HepG2 (cell line): ENCODE measurements at places on chromosomes 1 and 21. TPM values are rescaled to one million over a fixed set of nuclear protein-coding genes. Genes with fewer than 3 reads are reported as not detected.
A peak's percentile ranks its signal among the peaks of the same experiment; 100 is the strongest.

Gene TRIM17
- total RNA-seq: 0.64 TPM in 1 of 2 replicates, not detected in the other

Gene ATP1A4
- not detected in 2 replicates for total RNA-seq

Gene FAAH
- total RNA-seq: 1.5 and 11.0 TPM in 2 replicates

Gene UBXN10
- 0.04 TPM in 1 of 2 replicates, not detected in the other for total RNA-seq

Gene IL20
- not detected in 2 replicates for total RNA-seq

Gene FUCA1
- 14.9 and 33.6 TPM in 2 replicates for total RNA-seq

Gene CELA3A
- total RNA-seq: not detected in 2 replicates

GRCh38 chr1:30753660-30754123 lies 3.9 kb downstream of the LAPTM5 start:
- DNase-seq: no peak
- H3K4me1 ChIP-seq: peaks cover 28% of the 10 kb centered on the region
- H3K4me3 ChIP-seq: no peak overlapping the region
- H3K27me3 ChIP-seq: no peaks in the 10 kb centered on the region
- no peaks in the 10 kb centered on the region for H3K36me3 ChIP-seq

GRCh38 chr1:26419494-26419893 lies 8.9 kb downstream of the LIN28A start:
- H3K27me3 ChIP-seq: no peaks in the 10 kb centered on the region
- no peaks in the 10 kb centered on the region for H3K4me1 ChIP-seq
- no peaks in the 10 kb centered on the region for H3K36me3 ChIP-seq
- H3K27ac ChIP-seq: no peak overlapping the region

GRCh38 chr1:40694353-40694874 lies 2.9 kb downstream of the NFYC start:
- 0 out of 3 replicates have a peak, but pooled peaks cover 4% of the 10 kb centered on the region for H3K36me3 ChIP-seq
- H3K4me3 ChIP-seq: no peak overlapping the region
- peaks cover 62% of the 10 kb centered on the region for H3K4me1 ChIP-seq
- H3K27ac ChIP-seq: no peak overlapping the region

DNA sequence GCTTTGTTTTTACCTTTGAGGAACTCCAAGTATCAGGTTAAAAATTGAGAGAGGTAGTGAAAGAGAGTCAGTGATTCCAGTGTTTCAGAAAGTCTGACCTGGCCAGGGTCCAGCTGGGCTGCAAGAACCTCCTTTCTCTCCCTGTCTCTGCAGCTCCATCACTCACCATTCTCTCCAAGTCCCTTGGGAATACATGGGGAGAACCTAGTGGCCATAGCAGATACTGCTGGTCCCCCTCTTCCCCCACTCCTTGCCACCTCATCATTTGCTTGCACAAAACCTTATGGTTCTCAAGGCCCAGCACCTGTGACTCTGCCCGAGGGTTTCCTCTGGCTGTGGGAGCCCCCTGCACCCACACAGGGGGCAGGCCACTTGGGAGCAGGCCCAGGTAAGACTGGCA lies 279.5 kb downstream of the KIF26B start:
- H3K4me3 ChIP-seq: no peak overlapping the region
- no peak for DNase-seq
- H3K36me3 ChIP-seq: no peaks in the 10 kb centered on the region
- no peak overlapping the region for H3K27ac ChIP-seq
- no peaks in the 10 kb centered on the region for H3K4me1 ChIP-seq
- H3K27me3 ChIP-seq: no peaks in the 10 kb centered on the region

GRCh38 chr1:6859415-6860343 lies 74.4 kb downstream of the CAMTA1 start:
- H3K4me3 ChIP-seq: no peak overlapping the region
- H3K4me1 ChIP-seq: peaks cover 14% of the 10 kb centered on the region
- no peaks in the 10 kb centered on the region for H3K27me3 ChIP-seq
- H3K36me3 ChIP-seq: no peaks in the 10 kb centered on the region

DNA sequence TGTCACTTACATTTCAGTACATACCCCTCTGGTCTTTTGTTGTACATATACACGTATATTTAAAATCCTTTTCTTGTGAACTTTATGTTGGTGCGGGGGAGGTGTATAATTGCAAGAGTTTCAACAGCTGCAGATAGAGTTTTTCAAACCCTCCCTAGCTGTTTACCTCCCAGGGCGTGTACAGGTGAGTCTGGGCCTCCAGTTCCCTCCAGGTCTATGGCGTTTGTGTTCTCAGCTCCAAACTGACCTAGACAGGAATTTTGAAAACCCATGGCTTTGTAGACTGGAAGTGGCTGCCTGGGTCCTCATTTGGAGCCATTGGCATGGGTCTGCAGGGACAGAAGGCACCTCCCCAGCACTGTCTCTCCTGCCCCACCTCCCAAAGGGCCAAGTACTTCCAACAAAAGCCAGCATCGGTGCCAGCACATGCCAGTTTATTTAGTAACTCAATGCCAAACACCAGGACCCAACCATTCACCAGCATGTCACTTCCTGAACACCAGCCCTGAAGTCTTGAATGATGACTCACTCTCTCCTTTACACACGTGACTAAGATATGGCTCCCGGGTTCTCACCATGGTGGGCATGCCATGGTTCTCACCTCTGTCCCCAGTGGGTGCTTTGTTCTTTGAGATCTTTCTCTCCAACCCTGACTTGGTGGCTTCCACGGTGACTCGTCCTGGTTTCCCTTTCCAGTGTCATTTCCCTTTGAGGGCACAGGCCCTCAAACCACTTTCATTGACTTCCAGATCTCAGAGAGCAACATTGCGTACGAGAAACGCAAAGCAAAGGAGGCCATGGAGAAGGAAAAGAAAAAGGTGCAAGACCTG lies 57.3 kb upstream of the EFHD2 start:
- DNase-seq: peak; percentile 80
- no peak overlapping the region for H3K4me3 ChIP-seq
- no peaks in the 10 kb centered on the region for H3K27me3 ChIP-seq
- peaks cover 70% of the 10 kb centered on the region for H3K4me1 ChIP-seq

DNA sequence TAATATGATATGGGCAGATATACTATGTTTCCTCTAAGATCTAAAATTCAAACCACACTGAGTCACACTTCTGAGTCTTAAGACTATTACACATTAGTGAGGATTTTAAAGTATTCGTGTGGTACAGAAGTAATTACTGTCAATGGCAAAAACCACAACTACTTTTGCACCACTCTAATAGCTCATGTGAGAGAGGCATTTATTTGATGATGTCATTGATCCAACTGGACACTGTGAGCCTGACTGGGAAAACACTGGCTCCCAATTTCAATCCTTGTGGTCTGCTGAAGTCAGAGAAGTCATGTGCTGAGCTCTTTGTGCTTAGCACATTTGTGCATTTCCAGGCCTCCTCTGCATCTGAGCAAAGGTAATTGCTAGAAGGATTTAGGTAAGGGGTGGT lies 377.8 kb downstream of the USH2A start:
- no peak overlapping the region for H3K27ac ChIP-seq
- H3K4me3 ChIP-seq: no peak overlapping the region
- no peaks in the 10 kb centered on the region for H3K4me1 ChIP-seq

DNA sequence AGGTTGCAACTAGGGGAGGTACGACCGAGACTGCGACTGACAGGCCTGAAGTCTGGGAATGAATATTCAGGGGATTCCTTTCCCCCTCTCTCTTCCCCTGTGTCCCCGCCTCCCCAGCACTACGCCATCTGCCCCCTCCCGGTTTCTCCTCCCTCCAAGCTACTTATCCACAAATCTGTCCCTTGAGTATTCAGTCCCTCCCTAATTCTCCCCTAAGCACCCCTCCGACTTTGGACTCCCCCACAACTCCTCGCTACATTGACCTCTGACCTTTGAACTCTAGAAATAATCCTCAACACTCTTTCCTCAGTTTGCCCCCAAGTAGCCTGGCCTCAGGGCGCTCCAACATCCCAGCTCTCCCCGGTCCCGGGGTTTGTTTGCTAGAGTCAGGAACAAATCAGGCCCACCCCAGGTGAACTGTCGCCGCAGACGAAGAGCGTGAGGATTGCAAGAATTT lies 393 bp downstream of the LYSMD1 start:
- no peaks in the 10 kb centered on the region for H3K27me3 ChIP-seq
- H3K4me1 ChIP-seq: peaks cover 25% of the 10 kb centered on the region
- peaks cover 13% of the 10 kb centered on the region for H3K36me3 ChIP-seq
- peak overlapping the region; percentile 93 for H3K4me3 ChIP-seq
- H3K27ac ChIP-seq: peak overlapping the region; percentile 85
- DNase-seq: peak; percentile 19

- no peaks in the 10 kb centered on the region for H3K36me3 ChIP-seq
- DNase-seq: no peak
- H3K4me1 ChIP-seq: peaks cover 54% of the 10 kb centered on the region
- H3K4me3 ChIP-seq: no peak overlapping the region
- no peak overlapping the region for H3K27ac ChIP-seq
Observed at GRCh38 chr1:223716302-223716862, 4.0 kb downstream of the CAPN2 start.

DNA sequence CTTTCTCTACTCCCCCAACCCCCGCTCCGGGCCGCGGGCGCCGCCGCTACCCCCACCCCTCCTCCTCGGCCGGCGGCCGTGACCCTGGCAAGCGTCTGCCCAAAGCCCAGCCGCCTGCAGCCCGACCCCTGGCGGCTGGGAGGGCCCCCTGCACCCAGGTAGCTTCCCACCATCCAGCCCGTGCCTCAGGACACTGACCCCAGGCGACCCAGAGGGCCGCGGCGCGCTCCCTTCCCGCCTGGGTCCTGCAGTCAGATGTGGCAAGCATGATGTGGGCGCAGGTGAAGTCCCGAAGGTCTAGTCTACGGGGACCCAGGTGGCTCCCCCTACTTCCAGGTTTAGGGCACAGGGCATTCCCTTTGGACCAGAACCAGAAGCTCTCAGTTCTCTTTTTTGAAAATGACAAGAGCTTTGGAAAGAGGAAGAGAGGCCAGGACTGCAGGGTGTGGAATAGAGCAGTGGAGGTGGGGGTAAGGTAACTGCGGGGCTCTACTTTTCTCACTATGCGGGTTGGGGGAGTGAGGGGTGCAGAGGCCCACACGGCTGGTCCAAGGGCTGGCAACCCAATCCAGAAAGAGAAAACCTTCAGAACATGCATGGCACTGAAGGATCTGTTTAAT lies at the start of gene DENND4B:
TSS of gene DENND4B (minus strand) at position 97 of the 620 bp plus-strand sequence. CDS start 2,344 bp downstream, outside the sequence.
- DNase-seq: peak; percentile 75
- H3K4me3 ChIP-seq: peak within 1 kb of the TSS; percentile 71
- no peaks in the 10 kb centered on the region for H3K27me3 ChIP-seq
- peak within 1 kb of the TSS; percentile 71 for H3K27ac ChIP-seq
- H3K4me1 ChIP-seq: peaks cover 40% of the 10 kb centered on the region

GRCh38 chr1:230713915-230714764 lies at the start of gene AGT:
TSS of gene AGT (minus strand) at chr1:230714122. CDS start at chr1:230710823, 3,299 bp downstream.
- H3K36me3 ChIP-seq: peaks cover 19% of the 10 kb centered on the region
- DNase-seq: peak; percentile 95
- H3K27ac ChIP-seq: peak within 1 kb of the TSS; percentile 93
- peak within 1 kb of the TSS; percentile 83 for H3K4me3 ChIP-seq
- H3K27me3 ChIP-seq: peaks cover 2% of the 10 kb centered on the region; the same call in 1 of the 3 replicates

DNA sequence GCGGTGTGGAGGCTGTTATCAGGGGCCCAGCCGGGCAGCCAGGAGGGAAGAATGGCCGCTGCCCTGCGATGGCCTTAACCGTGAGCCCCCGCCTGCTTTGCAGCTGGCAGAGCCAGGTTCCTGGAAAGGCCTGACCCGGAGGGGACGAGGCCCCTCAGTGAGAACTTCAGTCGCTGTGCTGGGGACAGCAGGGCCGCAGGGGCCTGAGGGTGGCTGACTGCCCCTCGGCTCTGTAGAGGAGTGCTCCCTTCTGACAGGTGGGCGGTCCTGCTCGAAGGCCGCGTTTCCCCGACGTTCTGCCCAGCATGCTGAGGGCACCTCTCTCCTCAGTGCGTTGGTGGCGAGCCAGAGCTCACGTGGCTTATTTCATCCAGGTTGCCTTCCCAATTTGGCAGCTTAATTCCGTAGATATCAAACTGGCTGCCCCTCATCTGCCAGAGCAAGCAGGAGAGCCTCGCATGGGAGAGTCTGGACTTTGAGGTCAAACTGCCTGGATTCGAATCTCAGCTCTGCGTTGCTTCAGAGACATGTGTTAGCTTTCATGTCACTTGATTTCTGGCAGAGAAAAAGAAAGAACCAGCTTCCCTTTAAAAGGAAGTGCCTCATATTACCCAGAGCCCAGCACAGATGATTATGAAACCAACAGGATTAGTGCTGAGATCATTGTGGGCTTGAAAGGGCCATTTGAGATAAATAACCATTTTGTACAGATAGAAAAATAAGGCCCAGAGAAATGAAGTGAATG lies 239.8 kb downstream of the SDCCAG8 start:
- no peaks in the 10 kb centered on the region for H3K27me3 ChIP-seq
- H3K36me3 ChIP-seq: no peaks in the 10 kb centered on the region
- no peak for DNase-seq
- no peak overlapping the region for H3K27ac ChIP-seq

- H3K36me3 ChIP-seq: no peaks in the 10 kb centered on the region
- no peak overlapping the region for H3K4me3 ChIP-seq
- H3K4me1 ChIP-seq: no peaks in the 10 kb centered on the region
- no peaks in the 10 kb centered on the region for H3K27me3 ChIP-seq
- no peak for DNase-seq
Observed at GRCh38 chr1:48182439-48182838, 40.1 kb upstream of the SLC5A9 start.

DNA sequence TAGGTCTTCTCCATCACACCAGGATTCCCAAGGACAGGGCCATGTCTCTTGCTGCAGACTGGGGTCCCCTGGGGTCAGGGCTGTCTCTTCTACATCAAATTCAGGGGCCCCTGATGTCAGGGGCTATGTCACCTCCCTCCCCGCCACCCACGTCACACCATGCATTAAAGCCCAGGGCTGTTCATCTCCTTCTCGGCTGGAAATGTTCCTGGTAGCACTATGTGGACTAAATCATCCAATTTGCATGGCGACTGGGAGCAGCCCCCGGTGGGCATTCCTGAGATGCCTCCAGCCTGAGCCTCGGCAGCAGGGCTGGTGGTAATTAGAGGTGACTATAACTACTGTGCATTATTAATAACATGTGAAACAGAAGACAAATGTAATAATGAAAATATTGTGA lies 151.7 kb upstream of the HMGB4 start:
- DNase-seq: no peak
- 0 out of 3 replicates have a peak, but pooled peaks cover 3% of the 10 kb centered on the region for H3K27me3 ChIP-seq
- no peak overlapping the region for H3K4me3 ChIP-seq
- no peak overlapping the region for H3K27ac ChIP-seq
- no peaks in the 10 kb centered on the region for H3K36me3 ChIP-seq

DNA sequence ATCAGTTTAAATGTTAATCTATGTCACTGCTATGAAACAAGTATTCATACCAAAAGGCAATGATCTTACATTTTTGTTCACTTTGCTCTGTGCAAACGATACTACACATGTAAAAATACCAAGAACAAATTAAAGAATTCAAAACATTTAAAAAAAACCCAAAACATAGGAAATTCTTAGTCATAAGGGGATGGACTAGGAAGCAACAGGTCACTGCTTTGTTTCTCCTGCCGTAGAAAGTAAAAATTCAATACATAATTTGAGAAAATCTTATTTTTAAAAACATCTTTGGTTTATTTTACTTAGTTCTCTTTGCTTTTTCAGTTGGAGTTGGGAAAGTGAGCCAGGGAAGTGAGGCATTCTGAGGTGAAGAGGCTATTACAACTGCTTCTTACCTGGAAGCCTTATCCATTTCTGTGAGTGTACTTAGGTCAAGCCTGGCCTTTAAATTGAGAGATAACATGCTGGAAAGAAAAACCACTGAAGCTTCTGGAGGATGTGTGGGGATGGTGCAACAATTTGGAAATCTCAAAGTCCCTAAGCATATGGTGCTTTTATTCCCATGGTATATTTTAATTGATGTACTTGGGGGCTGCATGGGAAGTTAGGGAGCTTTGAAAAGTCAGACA lies 183.5 kb downstream of the CDC42BPA start:
- H3K4me3 ChIP-seq: no peak overlapping the region
- H3K27ac ChIP-seq: no peak overlapping the region
- H3K4me1 ChIP-seq: no peaks in the 10 kb centered on the region
- no peaks in the 10 kb centered on the region for H3K27me3 ChIP-seq
- H3K36me3 ChIP-seq: peaks cover 10% of the 10 kb centered on the region; the same call in 2 of the 3 replicates

- peaks cover 13% of the 10 kb centered on the region; the same call in 1 of the 2 replicates for H3K4me1 ChIP-seq
- no peaks in the 10 kb centered on the region for H3K36me3 ChIP-seq
- H3K4me3 ChIP-seq: no peak overlapping the region
- H3K27me3 ChIP-seq: peaks cover 7% of the 10 kb centered on the region; the same call in 2 of the 3 replicates
- peak; percentile 67 for DNase-seq
- H3K27ac ChIP-seq: no peak overlapping the region
Observed at GRCh38 chr1:203268901-203269653, 36.2 kb upstream of the BTG2 start.
